ENCODE measurements at places on chromosomes 7 and 10.

DNA sequence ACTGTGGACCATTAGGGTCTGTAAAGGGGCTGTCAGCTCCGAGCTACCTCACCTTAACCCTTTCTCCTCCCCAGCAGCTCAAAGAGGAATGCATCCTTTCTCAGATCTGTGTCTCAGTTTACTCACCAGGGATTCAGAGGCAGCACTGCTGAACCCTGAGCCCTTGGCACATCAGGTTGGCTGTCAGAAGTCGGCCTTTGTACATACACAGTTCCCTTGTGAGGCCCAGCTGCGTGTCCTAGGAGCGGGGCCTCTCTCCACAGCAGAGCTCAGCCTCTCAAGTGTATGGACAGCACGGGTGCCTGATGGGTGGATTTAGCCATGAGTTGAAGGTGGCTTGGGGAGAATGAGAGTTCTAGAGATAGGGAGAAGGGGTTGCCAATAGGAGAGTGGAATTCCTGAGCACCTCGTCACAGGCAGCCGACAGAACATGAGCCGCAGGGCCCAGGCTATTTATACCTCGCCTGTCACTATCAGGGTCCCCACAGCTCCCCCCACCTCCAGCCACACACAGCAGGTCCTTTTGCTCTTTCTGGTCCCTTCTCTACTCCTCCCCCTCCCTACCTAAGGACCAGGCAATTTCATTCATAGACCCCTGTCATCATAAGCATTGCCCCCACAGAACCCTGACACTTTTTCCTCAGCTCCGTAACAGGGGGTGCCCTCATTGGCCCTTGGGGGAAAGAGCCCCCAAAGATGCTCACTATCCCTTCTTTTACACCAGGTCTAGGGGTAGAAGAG lies 2.1 kb upstream of the FLNC start:
- DNase-seq, result peak; percentile 78

DNA sequence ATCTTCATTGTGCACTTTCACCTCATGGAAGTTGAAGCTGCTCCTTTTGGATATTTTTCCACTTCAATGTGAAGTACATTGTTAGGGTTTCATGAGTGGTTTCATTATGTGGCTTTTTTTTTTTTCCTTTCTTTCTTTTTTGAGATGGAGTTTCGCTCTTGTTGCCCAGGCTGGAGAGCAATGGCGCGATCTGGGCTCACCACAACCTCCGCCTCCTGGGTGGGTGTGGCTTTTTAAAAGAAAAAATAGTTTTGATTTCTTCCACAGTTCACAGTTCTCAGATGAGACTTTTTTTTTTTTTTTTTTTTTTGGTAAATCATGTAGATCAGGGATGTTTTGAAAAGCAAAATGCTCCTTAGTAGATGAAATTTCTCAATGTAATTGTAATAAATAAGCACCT lies 652.3 kb upstream of the ANKRD30A start:
- DNase-seq, result no peak

DNA sequence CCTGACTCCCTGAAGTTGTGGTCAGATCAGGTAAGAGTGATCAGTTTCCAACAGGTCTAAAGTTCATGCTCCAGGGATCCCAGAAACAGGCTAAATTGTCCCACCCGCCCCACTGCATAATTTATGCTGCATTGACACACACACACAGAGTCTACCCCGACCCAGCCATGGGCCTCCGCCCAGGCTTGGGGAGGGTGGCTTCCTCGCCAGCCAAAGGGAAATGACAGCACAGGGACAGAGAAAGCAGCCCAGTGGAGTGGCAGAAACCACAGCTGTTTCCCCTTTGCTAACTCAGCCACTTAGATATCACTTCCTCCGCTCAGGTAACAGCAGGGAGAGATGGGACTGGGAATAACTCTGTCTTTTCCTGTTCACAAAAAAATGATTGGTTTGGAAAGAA lies 9.4 kb downstream of the SH3PXD2A start:
- no peak for DNase-seq

GRCh38 chr7:98077762-98078161 lies 28.9 kb upstream of the LMTK2 start:
- no peak for DNase-seq

- DNase-seq, result peak; percentile 45
Measured at GRCh38 chr7:28626624-28627262, 214.4 kb downstream of the CREB5 start.

DNA sequence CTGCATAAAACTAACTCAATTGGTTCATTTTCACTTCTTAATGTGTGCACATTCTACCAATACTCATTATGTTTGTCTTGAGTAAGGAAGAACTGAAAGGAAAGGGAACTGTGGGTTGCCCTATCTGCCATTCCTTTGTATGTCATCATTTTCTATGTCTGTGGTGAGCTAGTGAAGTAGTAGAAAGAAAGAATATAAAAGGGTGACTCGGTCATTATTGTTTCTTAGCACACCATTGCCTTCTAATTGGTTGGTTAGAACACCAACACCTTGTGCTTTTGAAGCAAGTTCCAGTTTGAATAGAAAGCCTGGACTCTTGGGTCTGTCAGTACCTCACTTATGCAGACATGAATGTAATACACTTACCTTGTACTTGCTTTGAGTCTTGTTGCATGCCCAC lies 64.3 kb upstream of the MDFIC start:
- DNase-seq, result peak; percentile 10

DNA sequence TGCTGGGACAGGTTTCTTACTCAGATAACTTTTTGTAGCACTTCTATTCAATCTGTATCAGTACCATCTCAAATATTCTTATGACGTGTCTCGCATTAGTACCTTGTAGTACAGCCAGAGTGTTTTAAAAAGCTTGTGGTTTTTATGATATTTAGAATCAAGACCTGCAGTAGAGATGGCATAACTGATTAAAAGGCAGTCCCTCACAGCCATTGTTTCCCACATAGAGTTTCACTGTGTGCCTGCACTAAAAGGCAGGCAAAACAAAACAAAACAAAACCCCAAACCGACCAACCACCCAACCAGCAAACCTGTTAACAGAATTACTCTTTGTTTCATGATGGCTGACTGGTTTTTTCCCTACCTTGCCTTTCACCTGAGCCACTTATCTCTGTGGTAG lies 221.3 kb upstream of the DGKB start:
- DNase-seq, result no peak

GRCh38 chr7:16200591-16200990 lies 220.7 kb downstream of the CRPPA start:
- no peak for DNase-seq

- DNase-seq, result peak; percentile 97
Measured at GRCh38 chr7:17275749-17276671, 22.4 kb upstream of the AHR start.

DNA sequence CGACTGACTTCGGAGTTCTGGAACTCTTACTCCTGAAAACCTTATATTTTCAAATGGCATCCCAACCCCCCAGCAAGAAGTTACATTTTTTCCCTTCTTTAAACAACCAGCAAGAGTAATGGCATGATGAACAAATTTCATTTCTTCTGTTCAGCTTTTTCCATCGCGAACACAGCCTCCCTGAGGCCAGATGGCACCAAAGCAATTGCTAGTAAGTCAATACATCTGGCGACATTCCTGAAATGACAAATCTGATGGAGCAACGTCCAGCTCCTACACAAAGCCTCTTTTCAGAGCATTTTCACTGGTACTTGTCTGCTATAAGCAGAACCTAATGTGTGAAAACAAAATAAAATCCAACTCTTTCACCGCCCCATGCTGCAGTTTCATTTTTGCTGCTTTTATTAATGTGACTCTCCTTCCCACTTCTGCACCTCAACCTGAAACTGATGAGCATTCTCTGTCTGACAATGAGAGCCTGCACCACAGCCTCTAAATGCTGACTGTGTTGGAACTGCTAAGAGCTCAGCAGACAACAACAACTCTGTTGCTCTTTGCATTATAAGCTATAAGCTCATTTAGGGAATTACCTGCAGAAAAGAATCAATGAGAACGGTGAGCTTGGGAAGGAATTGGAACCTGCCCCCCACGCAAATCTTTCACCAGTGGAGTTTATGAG lies 229.8 kb downstream of the FGFR2 start:
- no peak for DNase-seq
